Mucosa of gallbladder (tissue), 1 donor: ENCODE measurements at places on chromosomes 4 and X. TPM values are rescaled to one million over a fixed set of nuclear protein-coding genes. Genes with fewer than 3 reads are reported as not detected.
A peak's percentile ranks its signal among the peaks of the same experiment; 100 is the strongest.

The UCP1 gene
- not detected for total RNA-seq

The ZNF280C gene
- 3.8 TPM for total RNA-seq

The NHS gene
- total RNA-seq, result 5.6 TPM

The ZRSR2 gene
- total RNA-seq, result 11.7 TPM

The NFXL1 gene
- 10.6 TPM for total RNA-seq

The FRMPD4 gene
- 0.03 TPM for total RNA-seq

The PTTG2 gene
- 1.1 TPM for total RNA-seq

The TCEAL5 gene
- 0.17 TPM for total RNA-seq

The TIMM8A gene
- total RNA-seq, result 6.6 TPM

DNA sequence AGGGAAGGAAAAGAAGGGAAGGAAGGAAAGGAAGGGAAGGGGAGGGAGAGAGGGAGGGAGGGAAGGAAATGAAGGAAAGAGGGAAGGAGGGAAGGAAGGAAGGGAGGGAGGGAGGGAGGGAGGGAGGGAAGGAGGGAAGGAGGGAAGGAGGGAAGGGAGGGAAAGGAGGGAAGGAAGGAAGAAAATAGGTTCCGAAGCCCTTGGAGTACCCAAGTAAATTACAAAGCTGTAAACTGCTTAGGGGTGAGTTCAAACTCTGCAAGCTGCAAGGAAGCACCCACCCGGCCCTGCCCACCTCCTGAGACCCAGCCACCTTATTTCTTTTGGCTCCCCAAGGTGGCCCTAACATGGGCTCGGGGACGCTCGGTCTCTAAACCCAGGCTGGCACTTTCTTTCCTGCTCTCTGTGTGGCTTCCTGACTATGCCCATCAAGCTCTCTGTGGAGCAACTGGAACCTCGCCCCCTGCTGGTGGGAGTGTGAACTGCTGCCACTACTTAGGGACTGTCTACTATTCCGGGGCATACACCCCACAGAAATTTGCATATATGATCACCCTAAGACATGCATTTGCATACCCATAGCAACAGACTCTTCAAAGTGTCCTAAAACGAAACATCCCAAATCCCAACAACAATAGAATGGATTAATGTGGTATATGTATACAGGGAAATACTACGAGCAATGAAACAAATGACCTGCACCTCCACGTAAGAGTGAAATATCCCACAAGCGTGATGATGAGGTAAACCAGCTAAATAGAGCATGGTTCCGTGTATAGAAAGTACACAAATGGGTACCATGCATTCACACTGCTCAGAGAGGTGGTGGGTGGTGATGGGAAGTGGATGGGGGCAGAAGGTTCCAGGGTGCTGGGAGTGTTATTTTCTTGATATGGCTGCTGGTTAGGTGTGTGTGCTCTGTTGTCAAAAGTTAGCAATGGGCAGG, 151.7 kb upstream of the TBL1X start:
- peak; percentile 38 for DNase-seq

DNA sequence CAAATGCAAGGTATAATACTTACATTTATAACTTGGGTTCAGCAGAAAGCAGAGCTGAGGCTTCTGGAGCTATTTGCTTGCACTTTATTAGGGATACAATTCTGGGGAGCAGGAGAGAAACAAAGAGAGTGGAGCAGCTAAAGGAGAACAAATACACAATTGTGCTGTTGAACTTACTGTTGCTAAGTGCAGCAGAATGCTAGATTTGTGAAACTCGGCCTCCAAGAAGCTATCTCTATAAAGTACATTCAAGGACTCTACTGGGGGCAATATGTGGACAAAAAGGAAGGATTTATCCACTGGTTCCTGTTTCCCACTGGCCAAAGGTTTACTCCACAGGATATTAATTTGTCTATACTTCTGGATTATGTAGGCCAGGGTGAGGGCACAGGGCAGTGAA, 86.8 kb downstream of the PPP1R2C start:
- DNase-seq, result no peak

GRCh38 chrX:106948641-106949040, 28.4 kb downstream of the CLDN2 start:
- no peak for DNase-seq

DNA sequence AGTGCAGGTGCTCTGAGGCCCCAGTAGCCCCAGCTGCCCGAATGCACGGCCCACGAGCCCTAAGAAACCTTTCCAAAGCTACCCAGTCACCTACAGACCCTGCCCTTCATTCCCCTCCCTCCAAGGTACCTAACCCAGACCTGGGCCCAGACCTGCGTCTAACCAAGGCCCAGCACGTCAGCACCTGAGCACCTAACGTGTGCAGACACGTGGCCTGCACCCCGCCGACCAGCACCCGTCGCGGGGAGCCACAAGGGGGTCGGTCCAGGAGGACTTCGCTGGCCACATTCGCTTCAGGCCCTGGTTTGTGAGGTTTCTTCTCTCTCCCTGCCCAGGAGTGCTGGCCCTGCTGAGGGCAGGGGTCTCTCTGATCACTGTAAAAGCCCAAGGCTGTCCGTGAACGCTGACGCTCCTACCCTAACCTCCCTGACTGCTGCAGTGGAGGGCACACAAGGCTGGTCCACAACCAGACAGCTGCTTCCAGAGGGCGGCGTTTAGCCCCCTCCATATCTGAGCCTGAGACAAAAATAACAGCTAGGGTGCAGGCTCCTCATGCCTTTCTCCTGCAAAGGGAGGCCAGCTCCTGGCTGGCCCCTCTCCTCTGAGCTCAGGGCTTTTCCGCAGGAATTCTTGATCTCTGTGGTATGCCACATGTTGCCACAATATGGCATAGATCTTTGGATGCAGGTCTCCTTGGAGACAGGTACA, 31.8 kb downstream of the WDR1 start:
- DNase-seq, result no peak

- no peak for DNase-seq
These were observed 1530.0 kb downstream of the PCDH18 start for GRCh38 chr4:136002316-136002715.

- DNase-seq, result no peak
These were observed 85.1 kb downstream of the AFF1 start for GRCh38 chr4:87019898-87020297.

GRCh38 chrX:119488749-119489148, 20.5 kb downstream of the SLC25A5 start:
- DNase-seq, result peak; percentile 49

GRCh38 chr4:15706646-15707362, 3.9 kb downstream of the BST1 start:
- DNase-seq, result no peak

DNA sequence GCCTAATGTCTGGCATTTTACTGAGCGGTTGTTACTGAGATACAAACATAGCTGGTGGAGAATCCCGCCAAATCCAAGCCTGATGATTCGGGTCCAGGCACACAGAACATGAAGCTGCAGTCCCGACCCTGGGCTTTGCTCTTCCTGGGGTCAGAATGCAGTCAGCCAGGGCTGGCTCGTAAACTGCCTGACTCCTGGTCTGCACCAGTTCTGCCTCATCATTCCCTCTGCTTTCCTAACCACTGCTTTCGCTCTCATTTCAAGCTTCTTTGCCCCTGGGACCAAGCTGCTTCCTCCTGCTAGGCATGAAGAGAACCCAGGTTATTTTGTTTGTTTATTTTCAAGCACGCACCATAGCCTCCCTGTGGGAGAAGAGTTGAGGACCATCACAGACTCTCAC, 39.3 kb downstream of the GATB start:
- DNase-seq, result no peak

- DNase-seq, result no peak
These were observed 9.2 kb upstream of the RBPJ start for GRCh38 chr4:26311633-26312032.

DNA sequence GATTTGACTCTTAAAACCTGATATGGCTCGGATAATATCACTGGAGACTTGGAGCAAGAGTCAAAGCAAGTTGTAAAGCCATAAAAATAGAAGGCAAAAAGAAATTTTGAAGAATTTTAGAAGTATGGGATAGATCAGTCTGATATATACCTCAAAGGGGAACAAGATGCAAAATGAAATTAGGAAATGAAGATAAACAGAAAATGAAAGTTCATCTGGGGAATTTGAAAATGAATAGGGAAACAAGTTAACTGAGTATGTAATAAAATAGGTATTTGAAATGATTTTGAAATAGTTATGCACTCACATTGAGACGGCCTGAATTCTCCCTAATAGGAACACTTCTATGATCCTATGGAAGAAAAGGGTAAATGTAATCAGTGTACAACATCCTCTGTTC, 5.7 kb downstream of the CYP2U1 start:
- DNase-seq, result no peak

GRCh38 chr4:20326460-20326859, 74.8 kb downstream of the SLIT2 start:
- DNase-seq, result no peak

DNA sequence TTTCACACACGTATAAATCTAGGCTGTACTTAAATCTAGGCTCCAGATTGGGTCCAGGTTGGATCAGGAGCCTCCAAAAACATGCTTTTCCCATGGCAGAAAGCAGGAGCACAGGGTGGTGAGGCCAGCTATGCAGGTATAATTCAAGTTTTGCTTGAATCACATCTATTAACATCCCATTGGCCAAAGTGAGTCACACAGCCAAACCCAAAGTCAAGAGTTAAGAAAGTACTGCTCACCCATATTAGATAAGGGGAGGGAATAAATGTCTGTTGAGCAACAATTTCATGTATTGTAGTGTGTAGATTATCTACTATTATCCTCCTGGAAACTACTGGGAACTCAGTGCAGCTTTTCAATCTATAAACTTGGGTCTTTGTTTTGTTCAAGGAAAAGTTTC, 12.8 kb downstream of the SUPT20HL2 start:
- no peak for DNase-seq

GRCh38 chr4:40730091-40730679, 19.6 kb upstream of the NSUN7 start:
- no peak for DNase-seq

DNA sequence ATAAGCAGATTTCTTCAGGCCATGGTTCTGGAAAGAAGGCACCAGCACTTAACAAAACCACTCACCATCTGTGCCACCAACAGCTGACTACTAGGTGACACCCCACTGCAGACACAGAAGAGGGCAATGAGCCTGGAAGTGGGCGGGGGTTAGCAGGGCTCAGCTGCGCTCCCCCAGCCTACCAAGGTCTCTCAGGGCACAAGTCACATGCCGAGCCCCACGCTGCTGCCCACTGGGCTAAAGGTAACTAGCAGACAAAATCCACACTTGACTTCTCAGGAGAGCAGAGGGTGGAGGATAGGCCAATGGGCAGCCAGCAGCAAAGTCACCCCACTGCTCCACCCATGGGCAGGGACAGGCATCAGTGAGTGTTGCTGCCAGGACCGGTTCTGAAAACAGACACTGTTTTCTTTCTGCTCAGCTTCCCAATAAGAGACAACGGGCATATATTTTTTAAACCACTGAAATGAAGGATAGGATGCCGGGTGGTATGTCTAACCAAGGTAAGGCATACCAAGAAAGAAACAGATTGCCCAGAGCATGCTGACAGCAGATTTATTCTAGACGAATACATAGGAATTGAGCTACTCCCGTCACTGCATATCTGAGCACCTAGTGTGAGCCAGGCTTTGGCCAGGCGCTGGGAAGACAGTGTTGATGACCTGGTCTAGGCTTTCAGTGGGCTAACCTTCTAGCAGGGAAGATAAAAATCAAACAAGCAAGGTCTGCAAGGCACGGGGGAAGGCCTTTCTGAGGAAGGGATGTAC, 20.1 kb downstream of the ACSL1 start:
- peak; percentile 86 for DNase-seq

GRCh38 chr4:130154901-130155300, 1058.9 kb downstream of the C4orf33 start:
- DNase-seq, result no peak

DNA sequence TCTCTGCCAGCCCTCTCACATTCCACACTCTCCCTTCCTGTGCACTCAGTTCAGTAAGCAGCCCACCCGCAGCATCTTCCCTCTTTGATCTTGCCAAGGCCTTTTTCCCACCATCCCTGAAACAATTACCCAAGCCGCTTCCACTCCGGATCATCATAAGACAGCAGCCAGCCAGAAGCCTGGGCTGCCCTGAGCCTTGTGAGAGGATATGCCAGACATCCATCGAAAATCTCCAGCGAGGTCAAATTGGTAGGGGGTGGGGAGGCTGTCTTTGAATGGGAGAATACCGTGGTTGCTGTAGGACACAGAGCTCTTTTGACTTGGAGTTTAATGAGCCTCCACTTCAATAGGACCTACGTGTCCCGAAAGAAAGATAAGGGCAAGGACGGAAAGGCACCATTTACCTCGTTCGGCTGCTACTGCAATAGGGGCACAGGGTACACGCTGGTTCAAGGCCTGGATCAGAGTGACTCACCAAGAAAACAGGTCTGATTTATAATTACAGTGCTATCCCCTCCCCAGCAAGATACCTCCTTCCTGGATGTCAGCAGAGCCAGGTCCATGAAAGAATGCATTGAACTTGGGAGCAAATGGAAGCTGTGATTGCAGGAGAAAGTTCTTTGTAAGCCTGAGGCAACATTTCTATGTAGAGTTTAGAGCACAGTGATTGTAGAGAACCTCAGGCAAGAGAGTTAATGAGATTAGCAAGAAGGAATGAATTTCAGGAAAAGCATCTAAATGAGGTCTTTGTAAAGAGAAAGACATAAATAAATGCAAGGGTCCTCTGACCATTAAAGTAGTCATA, 39.5 kb downstream of the AMOT start:
- DNase-seq, result no peak

GRCh38 chrX:14051416-14051815, 21.7 kb upstream of the GEMIN8 start:
- DNase-seq, result no peak

- DNase-seq, result no peak
These were observed 395.9 kb upstream of the HS3ST1 start for GRCh38 chr4:11824566-11824965.

GRCh38 chr4:84389406-84389805, 109.7 kb downstream of the NKX6-1 start:
- no peak for DNase-seq

- no peak for DNase-seq
These were observed 428.9 kb upstream of the GNPDA2 start for GRCh38 chr4:45155081-45155777.

GRCh38 chrX:107678957-107679740, 50.8 kb downstream of the PRPS1 start:
- DNase-seq, result peak; percentile 68

- DNase-seq, result no peak
These were observed 1324.2 kb downstream of the RPA4 start for GRCh38 chrX:98207947-98208346.

GRCh38 chr4:15676899-15677298, 4.7 kb upstream of the FAM200B start:
- no peak for DNase-seq

DNA sequence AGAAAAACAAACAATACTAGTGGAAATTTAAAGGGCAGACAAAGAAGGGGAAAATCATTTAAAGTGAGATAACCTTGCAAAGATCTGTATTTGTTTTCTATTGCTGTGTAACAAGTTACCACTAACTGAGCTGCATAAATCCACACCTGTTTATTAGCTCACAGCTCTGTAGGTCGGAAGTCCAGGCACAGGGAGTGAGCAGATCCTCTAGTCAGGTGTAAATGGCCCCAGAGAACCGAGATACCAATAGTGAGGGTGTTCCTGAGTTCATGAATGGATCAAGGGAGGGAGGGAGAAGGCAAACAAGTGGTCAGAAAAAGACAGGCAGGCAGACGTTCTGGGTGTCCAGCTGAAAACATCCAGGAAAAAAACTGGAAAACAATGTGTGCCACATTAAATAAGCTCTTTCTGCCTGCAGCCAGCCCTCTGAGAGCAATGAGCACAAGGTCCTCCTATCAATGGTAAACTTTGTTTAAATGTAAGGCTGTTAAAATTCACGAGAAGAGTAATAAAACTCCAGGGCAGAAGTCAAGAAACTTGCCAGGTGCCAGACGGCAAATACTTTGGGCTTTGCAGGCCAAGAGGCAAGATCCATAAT, 25.0 kb downstream of the ADGRA3 start:
- DNase-seq, result no peak

- DNase-seq, result peak; percentile 19
These were observed 65.3 kb downstream of the ELOVL6 start for GRCh38 chr4:110132816-110133719.
